ENCODE measurements at places on chromosomes 4 and X.

DNA sequence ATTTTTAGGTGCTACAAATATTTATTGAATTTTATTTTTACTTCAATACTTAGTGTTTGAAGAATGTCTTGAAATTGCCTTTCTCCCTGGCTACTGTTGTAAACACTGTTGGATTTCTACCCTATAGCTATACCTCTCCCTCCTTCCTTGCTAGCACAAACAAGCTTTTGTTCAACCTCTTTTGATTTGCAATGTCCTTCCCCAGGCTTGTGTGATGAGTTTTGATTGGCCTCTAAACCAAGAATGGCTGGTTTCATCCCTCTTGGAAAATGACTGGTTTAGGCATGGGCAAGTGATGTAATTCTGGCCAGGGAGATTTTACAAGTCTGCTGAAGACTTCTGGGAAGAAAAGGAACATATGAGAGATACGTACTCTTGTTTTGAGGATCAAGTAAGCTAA lies 25.3 kb upstream of the SLITRK2 start:
- no peak for DNase-seq

DNA sequence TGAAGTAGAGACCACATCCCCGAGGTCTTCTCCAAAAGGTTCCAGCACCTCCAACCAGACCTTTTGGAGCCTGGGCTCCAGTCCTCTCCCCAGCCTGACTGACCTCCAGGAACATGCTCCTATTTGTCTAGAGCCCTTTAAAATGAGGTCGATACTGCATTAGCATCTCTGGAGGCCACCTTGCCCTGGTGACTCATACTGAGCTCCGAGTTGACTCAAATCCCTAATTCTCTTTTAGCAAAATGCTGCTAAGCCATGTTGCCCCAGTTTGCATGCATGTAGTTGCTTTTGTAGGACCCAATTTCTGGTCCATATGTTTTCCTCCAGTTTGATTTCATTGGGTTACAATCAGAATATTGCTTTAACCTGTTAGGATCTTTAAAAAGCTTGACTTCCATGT lies 43.5 kb upstream of the CITED1 start:
- DNase-seq, result no peak

DNA sequence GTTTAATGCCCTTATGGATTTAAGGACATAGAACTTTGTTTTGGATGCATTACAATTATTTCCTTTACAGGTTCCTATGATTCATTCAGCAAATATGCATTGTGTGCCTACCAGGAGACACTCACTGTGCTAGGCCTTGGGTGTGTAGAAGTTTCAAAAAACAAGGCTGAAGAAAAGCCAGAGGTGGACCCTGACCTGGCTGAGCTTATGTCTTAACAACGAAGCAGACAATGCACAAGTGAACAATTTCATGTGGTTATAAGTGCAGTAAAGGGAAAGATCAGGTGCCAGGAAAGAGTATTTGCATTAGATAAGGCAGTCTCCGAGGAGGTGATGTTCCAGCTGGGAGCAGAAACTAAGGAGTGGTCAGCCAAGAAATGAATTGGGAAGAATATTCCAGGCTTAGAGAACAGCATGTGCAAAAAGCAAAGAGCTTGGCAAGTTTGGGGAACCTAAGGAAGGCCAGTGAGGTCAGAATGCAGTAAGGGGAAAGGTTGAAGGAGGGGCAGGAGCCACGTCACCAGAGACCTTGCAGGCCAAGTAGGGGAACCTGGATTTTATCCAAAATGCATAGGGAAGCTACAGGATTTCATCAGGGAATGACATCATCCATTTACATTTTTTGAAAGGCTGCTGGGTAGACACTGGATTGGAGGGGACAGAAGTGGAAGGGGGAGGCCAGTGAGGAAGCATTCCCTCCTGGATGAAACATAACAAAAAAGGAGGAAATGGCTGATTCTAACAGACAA lies 193.6 kb downstream of the SOWAHB start:
- no peak for DNase-seq

GRCh38 chr4:107866726-107867125 lies 42.0 kb downstream of the SGMS2 start:
- no peak for DNase-seq

- peak; percentile 75 for DNase-seq
Observed at GRCh38 chrX:40152741-40153344, 55.1 kb upstream of the BCOR start.

- DNase-seq, result no peak
Observed at GRCh38 chrX:56564921-56565840, 1.8 kb downstream of the UBQLN2 start.

All from Right ventricle myocardium superior (tissue), 1 donor.